ENCODE measurements at places on chromosomes 6 and 20. TPM values are rescaled to one million over a fixed set of nuclear protein-coding genes. Genes with fewer than 3 reads are reported as not detected.

The OR12D3 gene
- polyA plus RNA-seq: not detected

DNA sequence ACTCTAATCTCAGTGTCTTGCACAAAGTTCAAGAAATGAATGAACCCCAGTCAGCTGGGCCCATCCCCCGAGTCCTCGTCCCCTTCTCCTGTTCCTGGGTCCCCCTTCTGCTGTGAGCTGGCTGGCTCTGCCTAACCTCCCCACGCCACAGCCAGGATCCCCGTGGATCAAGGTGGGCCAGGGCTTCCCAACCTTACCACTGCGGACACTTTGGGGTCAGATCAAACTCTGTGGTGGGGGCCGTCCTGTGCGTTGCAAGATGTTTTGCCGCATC is 116.2 kb downstream of the SULF2 start:
- no peak for DNase-seq

The MAS1 gene
- polyA plus RNA-seq: 0.05 TPM

- DNase-seq: no peak
Observed at GRCh38 chr6:56552187-56553130, 90.2 kb downstream of the DST start.

DNA sequence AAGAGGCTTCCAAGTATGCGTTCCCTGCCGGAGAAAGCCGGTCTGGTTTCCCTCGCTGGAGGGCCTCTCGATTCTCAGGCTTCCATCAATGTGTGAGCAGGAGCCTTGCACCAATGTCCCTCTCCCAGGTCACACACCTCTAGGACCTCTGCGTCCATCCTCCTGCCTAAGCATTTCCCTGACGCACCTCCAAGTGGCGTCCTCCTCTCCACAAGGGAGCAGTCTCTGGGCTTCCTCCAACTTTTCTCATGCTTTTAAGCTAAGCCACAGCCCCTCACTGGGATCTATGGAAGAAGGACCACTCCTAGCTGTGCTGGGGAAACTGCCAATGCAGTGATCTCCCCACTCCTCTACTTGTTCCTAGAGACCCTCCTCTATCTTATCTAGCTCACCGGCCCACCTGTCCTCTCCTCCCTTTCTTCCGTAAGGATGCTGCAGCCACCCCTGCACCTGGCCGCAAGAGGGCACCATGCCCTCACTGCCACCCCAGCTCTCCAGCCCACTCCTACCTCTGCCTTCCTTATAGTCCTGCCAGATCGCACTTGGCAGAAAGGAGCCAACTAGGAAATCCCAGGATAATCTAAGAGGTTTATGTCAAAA is 258.7 kb downstream of the LRFN2 start:
- no peak for DNase-seq

The TMEM74B gene
- polyA plus RNA-seq: 37.4 TPM

The GPR63 gene
- polyA plus RNA-seq: 3.9 TPM

- no peak for DNase-seq
Observed at GRCh38 chr6:22067671-22068070, 229.2 kb downstream of the PRL start.

DNA sequence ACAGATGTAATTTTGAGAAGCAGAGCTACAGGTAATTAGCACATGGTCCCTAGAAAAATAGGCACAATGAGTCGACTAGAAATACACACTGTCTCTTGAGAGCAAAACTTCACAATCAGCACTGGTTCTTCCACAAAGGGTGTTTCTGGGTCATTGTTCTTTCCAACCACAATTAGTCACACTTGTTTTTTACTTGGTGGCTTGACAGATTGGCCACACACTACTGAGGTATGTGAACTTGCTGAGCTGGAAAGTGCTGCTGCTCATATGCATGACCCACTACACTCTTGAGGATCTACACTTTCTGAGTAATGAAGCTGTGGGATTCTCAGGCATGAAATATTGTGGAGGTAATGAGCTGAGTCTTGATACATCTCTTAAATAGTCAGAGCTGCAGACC is 347.7 kb downstream of the BCKDHB start:
- no peak for DNase-seq

The TFAP2A gene
- polyA plus RNA-seq: 11.0 TPM

GRCh38 chr6:136547336-136547735 is 2.9 kb downstream of the MAP7 start:
- no peak for DNase-seq

The RIN2 gene
- 29.8 TPM for polyA plus RNA-seq

GRCh38 chr20:49381558-49382493 is 100.6 kb downstream of the KCNB1 start:
- peak; percentile 59 for DNase-seq

GRCh38 chr6:100382767-100383195 is 81.9 kb downstream of the SIM1 start:
- no peak for DNase-seq

DNA sequence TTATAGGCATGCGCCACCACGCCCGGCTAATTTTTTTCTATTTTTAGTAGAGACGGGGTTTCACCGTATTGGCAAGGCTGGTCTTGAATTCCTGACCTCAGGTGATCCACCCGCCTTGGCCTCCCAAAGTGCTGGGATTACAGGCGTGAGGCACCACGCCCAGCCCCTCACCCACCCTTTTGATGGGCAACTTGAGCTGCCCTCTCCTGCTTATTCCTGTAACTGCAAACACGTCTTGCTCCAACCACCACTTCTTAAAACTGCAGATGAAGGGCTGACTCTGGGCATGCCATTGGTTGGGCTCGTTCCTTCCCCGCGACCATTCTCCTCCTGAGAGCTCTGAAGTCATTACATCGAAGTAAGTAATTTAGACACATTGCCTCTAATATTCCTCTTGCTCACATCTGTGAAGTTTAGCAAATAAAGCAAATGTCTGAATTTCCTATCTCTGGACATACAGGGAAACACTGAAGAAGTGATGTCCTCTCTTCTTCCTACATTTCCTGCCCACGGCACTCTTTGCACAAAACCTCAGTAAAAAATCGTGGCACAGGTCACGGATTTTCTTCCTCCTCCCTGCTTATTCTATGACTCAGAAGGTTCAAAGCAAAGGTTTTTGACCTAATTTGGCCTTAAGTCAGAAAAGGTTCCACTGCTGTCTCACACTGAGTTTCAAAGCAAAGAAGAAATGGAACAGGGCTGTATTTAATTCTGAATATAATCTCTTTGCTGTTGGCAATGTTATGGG is 117.5 kb downstream of the GMPR start:
- no peak for DNase-seq

- peak; percentile 70 for DNase-seq
Observed at GRCh38 chr6:40587240-40588069, at the start of gene LRFN2. Gene LRFN2, minus strand, starts transcription at chr6:40587364.

DNA sequence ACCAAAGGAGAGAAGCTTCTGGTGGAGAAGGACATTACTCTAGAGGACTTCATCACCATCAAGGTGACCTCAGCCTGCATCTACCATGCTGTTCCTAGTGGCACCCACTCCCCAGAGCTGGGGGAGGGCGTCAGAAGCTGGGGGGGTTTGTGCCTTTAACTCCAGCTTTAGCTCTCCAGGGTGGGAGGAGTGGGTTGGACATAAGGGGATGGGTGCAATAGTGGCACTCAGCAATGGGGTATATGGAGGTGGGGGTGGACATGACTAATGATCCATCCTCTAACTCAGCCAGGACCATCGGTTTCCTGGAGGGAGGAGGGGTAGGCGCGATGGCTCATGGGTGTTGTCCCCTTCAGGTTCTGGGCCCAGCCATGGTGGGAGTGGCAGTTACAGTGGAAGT is 40.1 kb downstream of the SNRPB start:
- DNase-seq: no peak

The VSX1 gene
- polyA plus RNA-seq: 0.90 TPM

DNA sequence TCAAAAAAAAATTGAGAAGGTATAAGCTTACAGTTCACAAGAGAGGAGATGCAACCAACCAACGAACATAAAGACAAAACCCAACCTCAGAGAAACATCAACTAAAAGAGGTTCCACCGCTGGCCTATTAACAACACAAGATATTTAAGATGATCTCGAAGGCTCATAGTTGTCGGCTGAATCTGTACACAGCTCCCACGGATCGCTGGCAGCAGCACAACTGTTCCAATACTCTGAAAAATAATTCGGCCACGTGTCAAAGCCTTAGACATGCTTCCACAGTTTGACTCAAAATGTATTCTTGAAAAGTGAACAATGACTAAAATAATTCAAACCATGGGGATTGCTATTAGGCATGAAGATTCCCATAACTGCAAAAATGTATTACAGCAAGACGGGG is 13.7 kb downstream of the EXOC2 start:
- DNase-seq: no peak

The IMPG1 gene
- 0.73 TPM for polyA plus RNA-seq

GRCh38 chr6:107557698-107558097 is 67.8 kb downstream of the SOBP start:
- no peak for DNase-seq

DNA sequence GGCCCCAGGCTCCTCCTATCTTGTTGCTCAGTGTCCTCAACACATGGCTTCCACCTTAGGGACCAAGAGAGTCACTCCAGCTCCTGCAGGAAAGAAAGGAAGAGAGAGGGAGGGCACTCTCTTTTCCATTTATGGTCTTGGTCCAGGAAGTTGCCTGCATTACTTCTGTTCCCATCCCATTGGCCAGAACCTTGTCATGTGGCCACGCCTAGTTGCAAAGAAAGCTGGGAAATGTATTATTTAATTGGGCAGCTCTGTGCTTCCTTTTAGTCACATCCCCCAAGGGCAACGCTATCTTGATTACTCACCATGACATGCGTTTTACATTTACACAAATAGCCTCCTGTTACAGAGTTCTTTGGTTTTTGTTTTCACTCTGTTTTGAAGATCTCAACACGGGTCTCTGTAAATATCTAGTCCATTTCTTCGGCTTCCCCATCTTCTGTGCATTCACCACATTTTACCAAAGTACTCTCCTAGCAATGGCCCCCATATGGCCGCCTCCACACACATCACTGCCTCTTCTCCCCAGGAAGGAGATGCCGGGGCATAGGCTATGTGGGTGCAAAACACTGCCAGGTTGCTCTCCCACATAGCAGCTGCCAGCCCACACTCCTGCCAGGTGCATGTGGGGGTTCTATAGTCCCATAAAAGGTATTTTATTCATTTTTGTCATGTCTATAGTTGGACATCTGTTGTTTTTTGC is 35.7 kb upstream of the ZMYND8 start:
- no peak for DNase-seq

DNA sequence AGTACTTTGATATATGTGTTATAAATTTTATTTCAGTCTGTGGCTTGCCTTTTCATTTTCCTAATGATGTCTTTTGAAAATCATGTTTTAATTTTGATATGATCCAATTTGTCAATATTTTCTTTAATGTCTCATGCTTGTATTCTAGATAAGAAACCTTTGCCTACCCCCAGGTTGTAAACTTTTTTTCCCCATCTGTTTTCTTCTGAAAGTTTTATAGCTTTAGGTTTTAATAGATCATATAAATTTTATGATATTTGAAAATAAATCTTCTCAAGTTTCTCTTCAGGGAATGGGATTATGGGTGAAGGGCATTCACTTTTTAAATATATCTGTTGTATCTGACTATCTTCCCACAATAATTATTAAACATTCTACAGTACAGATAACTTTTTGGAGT is 66.7 kb downstream of the SESN1 start:
- no peak for DNase-seq

DNA sequence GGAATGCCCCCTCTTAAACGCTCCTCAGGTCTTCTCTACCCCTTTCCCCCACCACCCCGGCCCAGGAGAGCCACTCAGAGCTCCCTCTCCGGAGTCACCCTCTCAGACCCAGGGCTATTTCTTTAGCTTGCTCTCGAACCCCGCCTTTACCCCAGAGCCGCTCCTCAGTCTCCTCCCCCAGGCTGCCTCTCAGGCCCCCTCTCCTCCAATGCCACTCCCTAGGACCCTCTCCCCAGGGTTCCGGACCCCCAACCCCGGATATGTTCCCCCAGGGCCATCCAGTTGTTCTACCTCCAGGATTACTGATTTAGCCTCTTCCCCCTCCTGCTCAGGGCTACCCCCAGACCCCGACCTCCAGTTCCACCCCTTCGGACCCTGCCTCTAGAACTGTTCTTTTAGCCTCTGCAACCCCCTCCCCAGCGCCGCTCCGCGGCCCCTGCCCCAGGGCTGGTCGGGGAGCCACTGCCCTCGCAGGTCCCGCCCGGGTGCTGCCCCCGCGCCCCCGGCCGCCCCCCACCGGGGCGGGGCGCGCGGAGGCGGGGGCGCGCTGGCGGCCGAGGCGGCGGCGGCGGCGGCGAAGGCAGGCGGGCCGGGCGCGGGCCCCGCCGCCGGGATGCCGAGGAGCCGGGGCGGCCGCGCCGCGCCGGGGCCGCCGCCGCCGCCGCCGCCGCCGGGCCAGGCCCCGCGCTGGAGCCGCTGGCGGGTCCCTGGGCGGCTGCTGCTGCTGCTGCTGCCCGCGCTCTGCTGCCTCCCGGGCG is at the start of gene MMP24:
TSS of gene MMP24 (plus strand) at position 565 of the 758 bp plus-strand sequence. CDS start at position 614, 49 bp downstream.
- no peak for DNase-seq

DNA sequence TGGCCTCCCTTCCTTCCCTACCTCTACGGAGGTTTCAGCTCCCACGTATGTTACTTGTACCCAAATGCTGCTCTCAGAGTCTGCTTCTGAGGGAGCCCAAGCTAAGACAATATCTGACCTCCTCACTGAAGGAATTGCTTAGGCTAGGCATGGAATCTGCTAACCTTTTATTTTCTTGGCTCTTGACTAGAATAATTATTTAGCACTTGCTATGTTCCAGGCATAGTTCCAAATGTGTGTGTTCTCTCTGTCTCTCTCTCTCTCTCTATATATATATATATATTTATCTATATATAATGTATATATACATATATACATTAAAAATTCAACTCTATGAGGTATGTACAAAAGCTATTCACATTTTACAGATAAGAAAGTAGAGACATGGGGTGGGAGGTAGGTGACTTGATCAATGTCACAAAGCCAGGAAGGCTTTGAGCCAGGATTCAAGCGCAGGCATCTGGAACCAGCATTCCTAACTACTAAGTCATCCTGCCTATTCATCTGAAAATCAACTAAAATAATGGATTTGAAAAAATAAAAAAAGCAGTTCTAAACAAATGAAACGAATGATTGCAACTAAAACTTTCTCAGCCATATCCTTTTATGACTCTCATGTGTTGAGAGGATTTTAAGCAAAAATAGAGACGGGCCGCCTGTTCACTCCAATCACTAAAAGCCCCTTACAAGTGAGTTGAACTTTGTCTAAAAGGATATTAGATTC is 189.7 kb upstream of the JAG1 start:
- DNase-seq: no peak

DNA sequence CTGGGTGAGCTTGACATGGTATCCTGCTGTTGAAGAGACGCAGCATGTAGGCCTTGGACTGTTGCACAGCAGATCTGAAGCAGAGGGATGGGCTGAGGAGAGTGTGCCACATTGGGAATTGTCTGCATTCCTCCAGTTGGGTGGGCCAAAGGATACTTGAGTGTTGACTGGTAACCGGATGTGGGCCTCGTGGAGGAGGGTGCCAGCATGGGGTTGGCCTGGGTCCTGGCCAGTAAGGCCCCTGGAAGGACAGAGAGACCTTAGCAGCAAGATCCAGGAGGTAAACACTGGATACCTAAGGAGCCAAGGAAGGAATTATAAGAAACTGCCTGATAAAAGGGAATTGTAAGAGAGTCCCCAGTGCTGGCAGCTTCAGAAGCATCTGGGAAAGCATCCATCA is 76.9 kb downstream of the FIG4 start:
- no peak for DNase-seq

Measured in spinal cord (tissue), 10 donors.